ENCODE measurements at places on chromosomes 7 and 10. TPM values are rescaled to one million over a fixed set of nuclear protein-coding genes. Genes with fewer than 3 reads are reported as not detected.
A peak's percentile ranks its signal among the peaks of the same experiment; 100 is the strongest.

DNA sequence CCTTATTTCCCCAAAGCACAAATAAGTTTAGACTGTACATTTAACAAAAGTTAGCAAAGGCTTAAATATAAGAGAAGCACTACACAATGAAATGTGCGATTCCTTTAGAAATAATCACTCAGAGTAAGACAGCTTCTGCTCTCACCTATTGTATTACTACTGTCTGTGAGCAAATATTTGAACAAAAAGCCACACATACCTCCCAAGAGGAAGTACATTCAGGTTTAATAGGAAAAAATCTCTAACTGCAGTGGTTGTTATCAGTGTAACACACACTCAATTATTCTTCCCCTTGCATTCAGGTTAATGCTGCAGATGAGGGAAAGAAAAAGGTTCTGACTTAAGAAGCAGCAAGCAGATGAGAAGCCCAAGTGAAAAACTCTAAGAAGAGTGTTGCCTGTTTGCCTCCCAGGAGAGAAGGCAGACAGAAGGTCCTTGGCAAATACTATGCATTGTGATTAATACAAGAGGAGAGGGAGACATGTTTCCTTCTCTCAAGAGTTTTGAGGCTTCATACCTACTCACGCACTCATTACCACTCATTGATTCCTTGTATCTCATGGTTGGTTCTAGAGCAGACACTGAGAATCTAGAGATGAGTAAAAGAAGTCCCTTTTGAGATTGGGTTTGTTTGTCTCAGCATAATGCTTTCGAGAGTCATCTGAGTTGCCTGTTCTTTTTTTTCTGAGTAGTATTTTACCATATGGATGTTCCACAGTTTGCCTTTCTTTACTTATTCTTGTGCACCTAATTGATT lies 13.6 kb downstream of the GIMAP4 start:
- DNase-seq, result no peak
- no peaks in the 10 kb centered on the region for H3K36me3 ChIP-seq
- peak overlapping the region; percentile 11 for H3K27ac ChIP-seq

- no peak overlapping the region for H3K27ac ChIP-seq
- no peak for DNase-seq
- H3K4me1 ChIP-seq, result peaks cover 66% of the 10 kb centered on the region
- H3K4me3 ChIP-seq, result no peak overlapping the region
- H3K36me3 ChIP-seq, result peaks cover 59% of the 10 kb centered on the region
Observed at GRCh38 chr10:69100136-69100872, 12.4 kb downstream of the SRGN start.

DNA sequence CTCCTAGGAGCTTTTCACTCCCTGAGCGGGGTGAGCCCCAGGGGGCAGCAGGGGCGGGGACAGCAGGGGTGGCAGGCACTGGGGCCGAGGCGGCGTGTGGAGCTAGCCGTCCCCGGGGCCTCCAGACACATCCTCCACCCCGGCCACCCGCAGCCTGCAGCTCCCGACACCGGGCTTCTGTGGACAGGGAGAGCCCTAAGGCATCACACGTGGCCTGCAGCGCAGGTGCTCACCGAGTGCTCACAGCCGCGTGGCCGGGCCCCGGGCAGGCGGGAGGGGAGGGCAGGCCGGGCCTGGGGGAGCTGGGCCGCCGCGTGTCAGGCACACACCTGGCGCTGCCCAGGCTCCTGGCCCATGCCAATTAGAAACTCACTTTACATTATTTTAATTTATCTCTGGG lies 51.4 kb downstream of the MICALL2 start:
- no peak overlapping the region for H3K4me3 ChIP-seq
- peaks cover 11% of the 10 kb centered on the region for H3K4me1 ChIP-seq
- H3K27ac ChIP-seq, result no peak overlapping the region
- H3K27me3 ChIP-seq, result peaks cover 9% of the 10 kb centered on the region
- no peaks in the 10 kb centered on the region for H3K36me3 ChIP-seq
- no peak for DNase-seq

- no peak overlapping the region for H3K4me3 ChIP-seq
- no peaks in the 10 kb centered on the region for H3K36me3 ChIP-seq
- H3K4me1 ChIP-seq, result no peaks in the 10 kb centered on the region
- DNase-seq, result no peak
Observed at GRCh38 chr7:122300211-122300932, 4.2 kb downstream of the FEZF1 start.

SPDYE16 gene
- total RNA-seq, result not detected

IFIT1B gene
- total RNA-seq, result not detected

DPP6 gene
- total RNA-seq, result not detected

Data from natural killer cell (primary cell).